ENCODE measurements at places on chromosomes 5 and 9. TPM values are rescaled to one million over a fixed set of nuclear protein-coding genes. Genes with fewer than 3 reads are reported as not detected.

The C5orf46 gene
- not detected for total RNA-seq

The SH3PXD2B gene
- total RNA-seq = 22.9 TPM

The AGXT2 gene
- not detected for total RNA-seq

The FAM153A gene
- not detected for total RNA-seq

The SLC34A1 gene
- not detected for total RNA-seq

The C5orf52 gene
- total RNA-seq = not detected

Measured in bladder microvascular endothelial cell (primary cell).